ENCODE measurements at places on chromosomes 7 and 10. TPM values are rescaled to one million over a fixed set of nuclear protein-coding genes. Genes with fewer than 3 reads are reported as not detected.

CABCOCO1 gene
- 0.07 TPM for total RNA-seq

SPAG6 gene
- 1.2 TPM for total RNA-seq

CEP55 gene
- 7.6 TPM for total RNA-seq

SPOCK2 gene
- total RNA-seq: 48.8 TPM

CPA2 gene
- not detected for total RNA-seq

CFTR gene
- total RNA-seq: 8.7 TPM

PLEKHA1 gene
- 48.7 TPM for total RNA-seq

NAMPT gene
- 130 TPM for total RNA-seq

GRCh38 chr7:91436655-91437054 is 172.4 kb downstream of the FZD1 start:
- DNase-seq: no peak

DNA sequence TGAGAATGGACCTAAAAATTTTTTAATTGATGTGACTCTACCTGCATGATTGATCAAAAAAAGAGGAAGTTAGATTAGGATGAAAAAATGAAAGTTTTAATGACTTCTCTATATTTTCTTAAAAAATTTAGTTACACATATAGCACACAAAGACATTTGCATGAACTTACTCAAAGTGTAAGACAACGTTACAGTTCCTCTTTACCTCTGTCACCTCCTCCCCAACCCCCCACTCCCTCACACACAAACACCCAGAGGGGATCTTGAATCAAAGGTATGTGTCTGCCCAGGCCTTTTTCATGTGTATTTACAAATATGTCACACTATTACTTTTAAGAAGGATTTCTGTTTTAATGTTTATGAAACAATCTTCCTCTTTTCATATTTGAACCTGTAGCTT is 20.6 kb upstream of the CDCA7L start:
- no peak for DNase-seq

DNA sequence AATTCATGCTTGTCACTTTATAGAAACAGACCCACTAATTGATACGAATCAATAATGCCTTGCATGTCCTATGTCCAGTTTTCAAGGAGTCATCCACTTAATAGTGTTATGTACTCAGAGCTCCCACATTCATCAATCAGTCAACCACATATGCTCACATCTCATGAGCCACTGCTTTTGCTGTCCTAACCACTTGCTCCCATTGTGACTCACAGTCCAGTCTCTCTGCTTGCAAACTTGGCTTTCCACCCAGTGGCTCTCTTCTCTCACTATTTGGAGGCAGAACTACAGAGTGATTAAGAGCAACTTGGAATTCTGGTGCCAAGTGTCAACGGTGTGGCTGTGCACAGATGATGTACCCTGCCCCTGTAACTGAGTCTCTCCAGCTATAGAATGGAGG is 166.0 kb downstream of the SNX13 start:
- DNase-seq: peak; percentile 77

- DNase-seq: no peak
These were observed 171.3 kb downstream of the PRKCQ start for GRCh38 chr10:6408799-6409198.

GRCh38 chr7:27102581-27103442 is at the start of gene HOXA2:
HOXA2 (minus strand) TSS chr7:27102683; CDS start chr7:27102500, 183 bp downstream.
- DNase-seq: no peak

DNA sequence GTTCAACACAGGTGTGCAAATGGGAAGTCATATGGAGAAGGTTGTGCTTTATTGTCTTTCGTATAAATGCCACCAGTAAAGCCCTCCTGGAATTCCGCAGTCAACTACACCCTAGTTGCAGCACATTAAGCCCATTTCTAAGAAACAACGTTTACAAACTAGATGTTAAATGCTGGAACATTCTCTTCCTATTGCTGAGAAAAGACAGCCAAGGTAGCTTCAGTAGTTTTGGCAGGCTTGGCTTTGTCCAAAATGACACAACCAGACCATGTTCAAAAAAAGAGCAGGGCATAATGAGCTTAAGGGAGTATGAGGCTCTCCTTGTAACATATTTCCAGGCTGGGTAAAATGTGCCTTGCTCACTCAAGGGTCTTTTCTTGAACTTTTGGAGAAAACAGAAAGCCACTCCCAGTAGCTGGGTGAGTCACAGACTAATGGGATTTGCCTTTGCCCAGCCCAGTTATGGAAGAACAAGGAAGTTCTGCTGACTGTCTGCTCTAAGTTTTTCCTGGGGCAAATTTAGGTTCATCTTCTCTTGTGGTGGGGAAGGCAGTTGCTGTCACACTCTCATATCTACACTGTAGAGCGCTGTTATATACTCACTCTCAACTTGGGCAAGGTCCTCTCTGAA is 238.7 kb downstream of the PLXNA4 start:
- DNase-seq: no peak

DNA sequence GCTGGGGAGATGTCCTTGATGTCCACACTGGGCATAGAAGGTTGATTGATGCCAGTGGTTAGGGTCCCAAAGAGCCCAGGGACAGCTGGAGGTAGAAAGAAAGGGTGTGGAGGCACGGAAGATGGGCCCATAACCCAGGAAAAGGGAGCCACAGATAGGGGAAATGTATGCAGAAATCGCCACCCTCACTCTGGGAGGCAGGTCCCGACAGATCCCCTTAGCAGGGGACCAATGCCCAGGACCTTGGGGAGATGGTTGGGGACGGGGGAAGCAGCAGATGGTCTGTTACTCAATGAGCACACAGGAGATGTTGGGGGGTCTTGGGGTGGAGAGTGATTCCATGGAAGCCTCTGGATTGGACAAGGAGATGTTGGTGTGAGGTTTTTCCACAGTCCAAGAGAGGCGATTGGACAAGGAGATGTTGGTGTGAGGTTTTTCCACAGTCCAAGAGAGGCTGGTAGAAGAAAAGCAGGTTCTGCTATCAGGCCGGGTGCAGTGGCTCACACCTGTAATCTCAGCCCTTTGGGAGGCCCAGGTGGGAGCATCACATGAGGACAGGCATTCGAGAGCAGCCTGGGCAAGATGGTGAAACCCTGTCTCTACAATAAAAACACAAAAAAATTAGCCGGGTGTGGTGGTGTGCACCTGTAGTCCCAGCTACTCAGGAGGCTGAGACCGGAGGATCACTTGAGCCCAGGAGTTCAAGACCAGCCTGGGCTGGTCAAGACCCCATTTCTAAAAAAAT is 7.0 kb upstream of the PPP1R35 start:
- DNase-seq: no peak

- no peak for DNase-seq
These were observed 8.9 kb downstream of the SEC31B start for GRCh38 chr10:100510533-100511308.

- peak; percentile 71 for DNase-seq
These were observed 341.9 kb downstream of the LRMDA start for GRCh38 chr10:75773231-75773780.

DNA sequence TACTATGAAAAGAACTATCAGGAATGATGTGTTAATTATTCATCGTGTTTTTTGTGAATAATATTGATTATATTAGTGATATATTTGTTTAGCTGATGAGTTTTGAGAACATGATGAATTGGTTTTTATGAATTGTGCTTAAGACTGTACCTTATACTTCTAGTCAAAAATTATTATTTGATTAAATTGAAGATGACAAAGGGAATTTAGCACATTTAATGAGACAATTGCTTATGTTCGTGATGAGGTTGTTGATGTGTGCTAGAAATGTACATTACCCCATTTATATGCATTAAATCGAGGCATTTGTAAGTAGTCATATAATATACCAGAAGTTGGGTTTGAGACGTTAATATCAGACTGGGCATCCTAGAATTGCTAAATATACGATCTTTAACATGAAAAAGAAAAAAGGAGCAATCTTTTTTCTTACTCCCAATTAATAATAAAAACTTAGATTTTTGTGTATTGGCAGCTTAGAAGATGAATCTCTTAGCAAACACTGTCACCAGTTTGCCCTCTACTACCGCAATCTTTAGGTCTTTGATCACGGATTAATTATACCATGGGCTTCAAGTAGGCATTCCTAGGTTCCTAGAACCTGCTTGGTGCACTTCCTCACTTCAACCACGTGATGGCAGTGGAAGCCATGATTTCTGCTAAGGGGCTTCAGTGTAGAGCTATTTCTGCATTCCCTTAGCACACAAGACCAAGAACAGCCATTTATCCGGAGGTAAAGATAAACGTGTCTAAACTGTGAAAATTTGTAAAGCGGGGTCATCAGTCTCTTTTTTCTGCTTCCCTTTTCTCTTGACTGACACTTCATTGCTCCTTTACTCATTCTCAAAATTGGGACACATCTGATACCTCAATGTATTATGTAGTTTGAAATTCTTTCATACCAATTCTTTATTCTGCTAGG is 1.6 kb downstream of the KLHDC10 start:
- peak; percentile 43 for DNase-seq

- DNase-seq: no peak
These were observed 1192.1 kb upstream of the CELF2 start for GRCh38 chr10:9825491-9826018.

GRCh38 chr10:74485283-74485682 is 334.3 kb downstream of the ADK start:
- DNase-seq: no peak

DNA sequence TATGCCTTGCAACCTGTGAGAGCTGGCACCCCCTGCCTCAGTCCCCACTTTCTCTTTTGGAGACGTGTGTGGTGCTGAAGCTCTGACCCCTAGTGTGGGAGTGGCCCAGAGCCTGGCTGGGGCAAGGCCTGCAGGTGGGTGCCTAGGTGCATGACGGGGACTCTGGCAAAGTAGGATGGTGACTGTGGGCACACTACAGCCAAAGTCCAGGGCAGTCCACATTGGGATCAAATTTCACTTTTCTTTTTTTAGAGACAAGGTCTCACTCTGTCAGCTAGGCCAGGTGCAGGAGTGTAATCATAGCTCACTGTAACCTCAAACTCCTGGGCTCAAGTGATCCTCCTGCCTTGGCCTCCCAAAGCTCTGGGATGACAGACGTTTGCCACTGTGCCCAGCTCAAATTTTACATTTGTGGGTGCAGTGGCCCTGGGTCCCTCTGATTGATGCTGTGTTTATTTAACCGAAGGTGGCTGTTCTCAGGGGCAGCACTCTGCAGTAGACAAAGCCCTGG is 52.3 kb downstream of the NEURL1 start:
- DNase-seq: no peak

DNA sequence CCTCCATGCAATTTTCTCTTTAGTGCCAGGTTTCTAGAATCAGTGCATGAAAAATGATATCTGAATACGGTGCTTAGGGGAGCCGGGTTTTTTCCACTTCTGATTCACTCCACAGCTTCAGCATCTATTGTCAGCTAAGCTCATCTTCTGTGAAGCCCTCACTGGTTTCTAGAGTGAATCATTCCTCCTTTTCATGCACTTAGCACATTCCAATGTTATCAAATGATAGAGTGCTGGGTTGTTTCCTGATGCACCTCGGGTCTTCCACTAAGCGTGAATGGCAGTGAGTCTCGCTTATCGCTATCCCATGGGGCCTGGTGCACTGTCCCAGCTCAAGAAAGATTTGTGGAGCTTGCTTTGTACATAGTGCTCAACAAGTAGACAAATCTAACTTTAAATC is 170.9 kb upstream of the RHEB start:
- DNase-seq: no peak

DNA sequence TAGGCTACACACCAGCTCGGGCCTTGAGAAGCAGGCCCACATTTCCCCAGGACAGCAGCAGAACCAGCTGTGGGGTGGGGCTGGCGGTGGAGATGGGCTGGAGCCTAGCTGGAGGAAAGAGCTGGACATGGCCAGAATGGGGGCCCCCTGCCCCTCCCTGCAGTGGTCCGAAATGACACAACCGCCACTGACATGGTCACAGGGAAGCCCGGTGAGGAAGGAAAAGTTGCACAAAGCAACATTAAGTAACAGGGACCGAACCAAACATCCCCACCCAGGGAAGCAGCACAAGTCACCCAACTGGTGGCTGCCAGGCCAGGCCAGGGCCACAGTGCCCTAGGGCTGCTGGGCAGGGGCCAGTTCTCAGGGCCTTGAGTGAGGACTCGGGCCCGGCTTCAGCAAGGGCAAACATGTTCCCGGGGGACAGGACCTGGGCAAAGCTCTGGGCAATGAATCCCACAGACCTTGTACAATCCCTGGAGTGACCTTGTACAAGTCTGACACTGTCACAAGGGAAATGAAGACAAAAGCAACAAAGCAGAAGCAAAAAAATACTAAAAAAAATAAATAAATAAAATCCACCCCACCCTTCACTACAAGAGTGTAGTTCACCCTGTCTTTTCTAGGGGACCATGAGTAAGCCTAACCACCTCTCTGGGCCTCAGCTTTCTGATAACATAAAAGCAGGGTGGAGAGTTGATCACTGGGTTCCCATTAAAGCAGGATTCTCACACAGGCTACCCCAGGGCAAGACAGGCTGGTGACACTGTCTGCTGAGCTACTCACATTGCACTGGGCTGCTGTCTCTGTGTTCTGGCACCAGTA is 33.0 kb downstream of the PSAP start:
- no peak for DNase-seq

DNA sequence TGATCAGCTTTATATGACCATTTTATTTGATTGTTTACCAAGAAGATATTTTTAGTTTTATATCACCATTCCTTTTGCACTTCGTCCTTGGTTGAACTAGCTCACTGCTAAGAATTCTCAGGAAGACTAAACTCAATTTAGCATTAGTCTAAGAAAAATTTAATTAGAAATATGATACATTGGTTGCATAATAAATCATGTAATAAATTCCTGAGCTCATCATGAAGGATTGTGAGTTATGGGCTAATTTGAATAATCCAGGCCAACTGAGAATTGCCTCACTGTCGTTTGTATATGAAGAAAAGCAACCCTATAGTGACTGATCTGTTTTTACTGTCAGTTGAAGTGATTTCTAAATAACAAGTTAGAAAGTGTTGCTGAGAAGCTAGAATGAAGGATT is 725.5 kb downstream of the DNAJB9 start:
- DNase-seq: no peak

Measured in kidney epithelial cell (primary cell).